ENCODE measurements at places on chromosomes 1 and 21.

- DNase-seq: no peak
Measured at GRCh38 chr1:33876970-33877650, 13.2 kb downstream of the HMGB4 start.

GRCh38 chr1:198253259-198253658 is 96.5 kb downstream of the NEK7 start:
- DNase-seq: no peak

DNA sequence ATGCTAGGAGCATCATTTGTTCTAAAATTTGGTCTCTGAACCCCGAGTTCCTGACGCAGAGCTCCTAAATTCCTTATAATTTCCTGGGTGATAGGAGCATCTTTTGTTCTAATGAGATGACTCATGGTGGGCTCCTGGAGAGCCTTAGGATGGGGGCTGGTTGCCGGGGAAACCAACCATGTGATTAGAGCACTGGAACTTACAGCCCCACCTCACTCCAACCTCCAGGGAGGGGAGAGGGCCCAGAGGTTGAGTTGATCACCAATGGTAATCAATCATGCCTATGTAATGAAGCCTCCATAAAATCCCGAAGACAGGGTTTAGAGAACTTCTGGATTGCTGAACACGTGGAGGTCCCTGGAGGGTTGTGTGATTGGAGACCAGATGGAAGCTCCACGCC is 7.7 kb downstream of the SHISAL2A start:
- DNase-seq: no peak

DNA sequence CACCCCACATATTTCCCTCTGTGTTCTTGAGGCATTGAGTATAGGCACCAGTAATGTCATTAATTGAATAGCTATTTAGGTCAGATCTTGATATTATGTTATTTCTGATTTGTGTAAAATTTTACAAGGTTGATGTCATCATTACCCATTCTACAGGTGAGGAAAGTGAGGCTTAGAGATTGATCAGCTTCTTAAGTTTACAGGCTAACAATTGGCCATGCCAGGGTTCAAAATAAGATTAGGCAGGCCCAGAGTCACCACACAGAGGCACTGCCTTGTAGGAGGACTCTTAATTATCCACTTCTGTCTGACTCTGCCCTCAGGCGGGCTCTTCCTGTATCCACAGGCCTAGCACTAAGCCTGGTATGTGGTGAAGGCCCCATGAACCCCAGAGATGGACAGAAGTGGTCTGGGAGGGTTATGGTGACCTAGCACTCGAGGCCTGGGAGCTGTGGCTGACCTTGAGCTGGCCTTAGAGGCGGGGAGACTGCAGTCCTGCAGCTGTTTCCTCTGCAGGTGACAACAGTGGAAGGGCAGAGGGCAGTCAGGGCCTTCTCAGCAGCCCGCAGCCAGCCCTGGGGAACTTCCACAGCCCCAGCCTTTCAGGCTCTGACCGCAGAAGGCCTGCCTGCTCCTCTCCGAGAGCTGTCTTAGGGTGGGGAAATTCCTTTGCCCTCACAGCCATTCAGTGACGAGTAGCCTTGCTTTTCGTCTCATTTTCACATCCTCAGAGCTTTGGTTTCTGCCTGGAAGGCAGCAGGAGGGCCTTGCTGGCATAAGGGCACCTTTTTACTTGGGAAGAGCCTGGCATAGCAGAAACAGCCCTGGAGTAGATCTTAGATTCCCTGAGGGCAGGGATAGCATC is 12.2 kb downstream of the ZDHHC18 start:
- no peak for DNase-seq

DNA sequence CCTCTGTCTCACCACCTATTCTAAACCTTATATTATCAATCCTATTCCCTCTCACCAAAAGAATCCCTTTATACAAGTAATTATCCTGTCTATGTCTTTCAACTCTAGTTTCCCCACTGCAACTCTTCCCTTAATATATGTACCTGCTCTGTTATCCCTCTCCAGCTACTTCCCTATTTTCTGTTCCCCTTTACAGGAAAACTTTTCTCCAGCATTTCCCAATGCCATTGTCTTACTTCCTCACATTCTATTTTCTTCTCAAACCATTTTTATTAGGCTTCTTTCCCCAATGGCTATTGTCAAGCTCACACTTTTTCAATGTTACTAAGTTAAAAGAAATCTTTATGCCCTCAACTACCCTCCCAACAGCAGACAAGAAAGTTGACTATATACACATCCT is 11.6 kb downstream of the DPYD start:
- no peak for DNase-seq
